IMR-90 (cell line): ENCODE measurements at places on chromosomes 1 and 21.
A peak's percentile ranks its signal among the peaks of the same experiment; 100 is the strongest.

DNA sequence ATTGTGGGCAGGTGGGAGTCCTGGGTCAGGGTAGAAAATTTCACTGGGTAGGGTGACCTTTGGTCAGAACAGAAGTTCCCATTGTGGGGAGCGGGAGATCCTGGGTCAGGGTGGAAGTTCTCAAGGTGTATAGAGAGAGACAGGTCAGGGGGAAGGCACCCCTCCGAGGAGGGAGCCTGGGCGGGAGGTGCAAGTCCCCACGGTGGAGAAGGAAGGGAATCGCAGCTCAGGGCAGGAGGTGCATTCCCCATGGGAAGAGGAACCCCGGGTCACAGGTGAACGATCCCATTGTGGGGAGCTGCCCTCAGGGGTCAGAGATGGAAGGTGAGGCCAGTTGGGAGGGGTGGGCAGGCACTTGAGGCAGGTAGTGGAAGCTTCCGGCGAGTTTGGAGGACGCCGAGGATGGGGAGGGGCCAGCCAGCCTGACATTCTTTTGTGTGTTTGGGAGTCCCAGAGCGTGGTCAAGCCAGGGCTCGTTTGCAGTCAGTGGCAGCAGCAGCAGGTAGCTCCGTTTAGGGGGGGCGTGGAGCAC, 637 bp downstream of the LYPLA2 start:
- no peak for DNase-seq

- peak; percentile 12 for DNase-seq
Measured at GRCh38 chr1:224082146-224082545, 31.8 kb upstream of the FBXO28 start.

GRCh38 chr1:204684571-204685235, 835 bp downstream of the LRRN2 start:
- no peak for DNase-seq

DNA sequence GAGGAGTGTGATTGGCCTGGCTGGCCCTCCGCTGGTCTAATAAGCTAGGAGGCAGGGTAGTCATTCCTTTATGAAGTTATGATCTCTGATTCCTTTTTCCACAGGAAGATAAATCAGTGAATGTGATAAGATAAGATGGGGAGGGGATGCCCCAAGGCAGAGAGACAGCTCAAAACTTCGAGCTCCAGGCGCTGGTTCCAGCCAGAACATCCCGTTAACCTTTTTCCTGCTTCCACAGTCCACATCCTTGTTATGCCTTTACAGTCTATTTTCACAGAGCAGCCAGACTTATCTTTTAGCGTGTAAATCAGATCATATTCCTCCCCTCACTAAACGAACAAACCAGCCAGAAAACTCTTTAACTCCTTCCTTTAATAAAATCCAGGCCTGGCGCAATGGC, 38.5 kb upstream of the BMP8B start:
- no peak for DNase-seq

- peak; percentile 83 for DNase-seq
Measured at GRCh38 chr1:219189021-219189824, 15.5 kb downstream of the LYPLAL1 start.

DNA sequence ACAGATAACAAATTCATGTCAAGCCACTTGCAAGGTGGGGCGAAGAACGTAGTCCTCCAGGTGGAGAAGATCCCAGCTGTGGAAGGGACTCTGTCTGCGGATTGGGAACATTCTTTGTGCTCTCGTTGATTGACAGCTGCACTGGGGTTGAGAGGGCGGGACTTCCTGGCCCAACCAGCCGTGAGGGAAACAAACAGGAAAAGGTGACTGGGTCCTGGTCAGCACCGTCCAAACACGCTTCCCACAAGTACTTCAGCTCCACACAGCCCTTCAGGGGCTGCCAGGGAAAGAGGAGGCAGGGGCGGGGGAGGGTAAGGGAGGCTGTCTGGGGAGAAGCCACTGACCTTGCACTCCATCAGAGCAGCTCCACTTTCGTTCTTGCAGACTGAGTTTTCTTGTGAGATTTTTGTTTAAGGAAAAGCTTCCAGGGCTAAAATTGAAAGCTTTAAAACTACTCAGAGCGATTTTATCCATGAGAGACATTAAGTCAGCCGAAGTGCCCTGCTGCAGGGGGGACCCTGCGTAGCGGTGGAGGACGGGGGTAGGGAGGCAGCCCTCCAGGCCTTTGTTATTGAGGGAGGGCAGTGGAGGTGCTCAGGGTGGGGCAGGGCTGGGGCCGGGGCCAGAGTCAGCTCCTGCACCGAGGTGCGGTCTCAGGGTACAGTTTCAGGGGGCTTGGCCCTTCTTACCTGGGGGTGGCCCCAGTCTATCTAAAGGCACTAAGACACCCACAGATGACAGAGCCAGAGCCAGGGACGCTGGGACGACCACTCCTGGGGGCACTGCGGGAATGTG, 21.6 kb upstream of the STUM start:
- peak; percentile 9 for DNase-seq
